Fibroblast of the aortic adventitia (primary cell): ENCODE measurements at places on chromosomes 7 and 10.
A peak's percentile ranks its signal among the peaks of the same experiment; 100 is the strongest.

DNA sequence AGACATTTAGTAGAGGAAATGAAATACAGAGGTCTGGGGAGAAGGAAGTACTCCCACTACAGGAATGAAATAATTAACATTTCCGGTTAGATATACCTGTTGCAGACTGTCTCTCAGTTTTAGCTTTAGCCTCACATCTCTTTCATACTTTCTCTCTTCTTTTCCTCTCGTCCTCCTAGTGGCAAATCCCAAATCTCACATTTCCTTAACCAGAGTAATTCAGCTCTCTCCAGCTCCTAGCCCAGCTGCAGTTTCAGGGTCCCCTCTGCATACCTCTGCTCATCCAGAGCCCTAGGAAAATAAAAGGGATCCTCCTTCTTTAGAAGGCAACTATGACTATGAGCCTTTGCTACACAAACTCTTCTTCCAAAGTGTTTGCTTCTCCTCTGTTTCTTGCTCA is 643.2 kb downstream of the PHTF2 start:
- no peak for DNase-seq

GRCh38 chr7:93159490-93159889 is 11.3 kb upstream of the SAMD9L start:
- peak; percentile 12 for DNase-seq

- DNase-seq = no peak
These were observed 122.0 kb downstream of the MICU1 start for GRCh38 chr10:72503694-72504438.

DNA sequence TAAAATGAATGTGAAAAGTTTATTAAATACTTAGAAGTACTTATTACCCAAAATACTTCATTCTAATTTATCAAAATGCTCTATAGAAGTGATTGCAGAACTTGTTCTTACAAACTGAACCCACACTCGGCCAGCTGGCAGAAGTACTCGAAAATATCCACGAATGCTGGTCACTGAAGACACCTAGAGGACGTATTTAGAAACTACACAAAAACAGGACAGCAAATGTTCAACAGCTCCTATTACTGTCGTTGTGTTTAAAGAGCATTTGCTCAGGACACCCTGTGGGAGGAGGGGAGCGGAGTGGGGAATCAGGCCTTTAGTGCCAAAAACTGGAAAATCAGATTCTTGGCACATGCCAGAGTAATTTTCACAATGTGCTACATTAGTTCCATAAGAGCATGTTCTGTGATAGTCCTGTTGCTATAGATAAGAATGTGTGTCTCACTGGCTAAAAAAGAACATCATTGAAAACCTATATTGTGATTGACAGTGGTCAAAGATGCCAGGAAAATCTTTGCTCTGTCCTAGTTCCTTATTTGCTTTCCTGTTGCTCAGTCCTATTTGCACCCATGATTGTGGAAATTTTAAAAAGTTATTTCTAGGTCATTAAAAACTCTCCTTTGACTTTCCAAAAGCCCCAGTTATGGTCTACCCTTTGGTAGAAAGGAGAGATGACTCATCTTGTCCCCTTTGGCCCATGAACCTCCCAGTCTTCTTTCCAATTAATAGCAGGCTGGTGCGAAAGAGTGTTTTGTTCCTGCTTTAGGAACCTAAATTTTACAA is 49.0 kb upstream of the NRBF2 start:
- peak; percentile 93 for DNase-seq

GRCh38 chr7:17094963-17095574 is 203.4 kb upstream of the AHR start:
- peak; percentile 80 for DNase-seq
